Psoas muscle (tissue), 8 donors: ENCODE measurements at places on chromosomes 11 and 22. TPM values are rescaled to one million over a fixed set of nuclear protein-coding genes. Genes with fewer than 3 reads are reported as not detected.

Gene TEX12
- total RNA-seq = not detected

Gene KRTAP5-10
- not detected for total RNA-seq

Gene MIAT
- total RNA-seq = 0.40 TPM

Gene B4GAT1
- 19.4 TPM for total RNA-seq

DNA sequence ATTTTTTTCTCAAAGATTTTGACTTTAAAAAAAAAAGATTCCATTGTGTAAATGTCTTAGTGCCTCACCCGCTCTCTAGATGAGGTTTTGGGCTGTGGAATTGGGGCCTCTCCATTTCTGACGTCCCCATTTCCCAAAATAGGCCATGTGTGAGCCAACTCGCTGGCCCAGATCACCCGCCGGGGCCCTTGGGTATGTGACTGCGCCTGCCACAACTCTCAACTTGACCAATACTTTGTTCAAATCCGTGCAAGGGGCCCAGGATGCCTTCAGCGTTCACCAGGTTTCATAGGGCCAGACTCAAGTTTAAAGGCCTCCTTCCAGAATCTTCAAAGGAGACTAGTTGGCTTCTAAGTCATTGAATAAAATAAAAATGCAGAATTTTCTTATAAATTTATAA, 96.0 kb downstream of the DHCR7 start:
- DNase-seq = no peak
